ENCODE measurements at places on chromosomes 5 and 9.

GRCh38 chr9:77985996-77986395 is 45.6 kb downstream of the GNAQ start:
- DNase-seq: no peak

GRCh38 chr5:1206521-1207412 is 5.4 kb downstream of the SLC6A19 start:
- DNase-seq: no peak

DNA sequence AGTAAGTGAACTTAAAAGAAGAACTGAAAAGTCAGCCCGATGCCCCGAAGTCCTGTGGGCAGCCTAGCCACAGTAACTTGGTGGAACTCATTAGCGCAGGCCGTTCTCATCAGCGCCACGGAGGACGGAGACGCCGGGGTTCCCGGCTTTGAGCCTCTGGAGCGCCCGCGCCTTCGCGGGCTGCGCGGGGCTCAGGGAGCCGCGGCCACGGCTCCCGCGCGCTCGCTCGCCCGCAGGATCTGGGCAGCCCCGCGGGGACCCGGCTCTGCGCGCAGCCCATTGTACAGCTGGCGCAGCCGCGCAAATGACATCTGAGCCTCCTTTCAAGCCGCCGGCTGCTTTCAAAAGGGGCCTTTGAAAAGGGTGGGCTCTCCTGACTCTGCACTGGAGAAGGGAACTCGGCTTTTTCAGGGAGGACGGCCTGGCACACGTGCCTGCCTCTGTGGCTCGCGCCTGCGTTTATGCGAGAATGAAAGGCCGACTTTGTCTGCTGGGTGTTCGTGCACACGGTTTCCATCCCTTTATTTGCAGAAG is 40.7 kb downstream of the TLR4 start:
- DNase-seq: no peak

- DNase-seq: peak; percentile 26
Measured at GRCh38 chr9:34179213-34180136, 632 bp downstream of the UBAP1 start.

DNA sequence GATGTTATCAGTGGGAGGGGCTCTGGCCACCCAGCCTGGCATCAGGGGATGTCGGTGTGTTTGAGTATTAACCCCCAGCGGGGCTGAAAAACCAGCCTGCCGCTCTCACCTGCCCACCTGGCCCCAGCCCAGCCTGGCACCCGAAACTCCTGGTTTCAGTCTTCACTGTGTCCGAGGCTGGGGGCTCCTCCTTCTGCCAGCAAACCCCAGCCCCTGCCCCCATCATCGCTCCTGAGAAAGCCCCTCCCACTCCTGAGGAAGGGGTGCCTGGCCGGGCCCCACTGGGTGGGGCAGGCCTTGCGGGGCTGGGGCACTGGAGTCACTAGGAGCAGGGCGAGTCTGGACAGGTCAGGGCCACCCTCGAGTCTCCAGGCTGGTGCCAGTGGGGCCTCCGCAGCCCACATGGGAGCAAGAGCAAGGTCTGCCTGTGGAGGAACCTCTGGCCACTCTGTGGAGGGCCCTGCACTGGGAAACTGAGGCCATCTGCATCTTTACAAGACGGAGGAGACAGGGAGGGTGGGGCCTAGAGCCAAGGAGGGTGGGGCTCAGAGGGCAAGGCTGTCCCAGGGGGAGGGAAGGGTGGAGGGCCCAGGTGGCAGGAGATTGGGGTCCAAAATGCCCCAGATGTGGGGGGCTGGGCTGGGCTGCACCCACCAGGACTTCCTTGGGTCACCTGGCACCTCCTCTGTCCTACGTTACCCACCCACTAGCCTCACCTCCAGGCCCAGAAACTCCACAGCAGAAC is 51.5 kb upstream of the NOTCH1 start:
- no peak for DNase-seq

DNA sequence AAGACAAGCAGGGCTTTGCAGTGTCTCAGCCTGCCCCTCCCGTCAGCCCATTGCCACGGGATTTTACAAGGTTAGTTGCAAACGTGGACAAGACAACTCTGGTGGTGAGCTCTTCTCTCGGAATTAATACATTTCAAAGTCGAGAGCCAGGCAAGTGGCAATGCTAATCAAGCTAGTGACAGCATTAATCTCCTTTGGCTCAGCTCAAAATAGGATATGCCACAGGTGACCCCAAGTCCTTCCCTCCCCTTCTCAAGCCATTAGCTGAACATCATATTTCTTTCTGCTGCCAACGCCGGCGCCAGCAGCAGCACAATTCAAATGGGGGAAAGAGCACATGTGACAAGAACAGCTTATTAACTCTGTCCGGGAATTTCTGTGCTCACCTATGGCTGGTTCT is 190.1 kb downstream of the ATPSCKMT start:
- no peak for DNase-seq

DNA sequence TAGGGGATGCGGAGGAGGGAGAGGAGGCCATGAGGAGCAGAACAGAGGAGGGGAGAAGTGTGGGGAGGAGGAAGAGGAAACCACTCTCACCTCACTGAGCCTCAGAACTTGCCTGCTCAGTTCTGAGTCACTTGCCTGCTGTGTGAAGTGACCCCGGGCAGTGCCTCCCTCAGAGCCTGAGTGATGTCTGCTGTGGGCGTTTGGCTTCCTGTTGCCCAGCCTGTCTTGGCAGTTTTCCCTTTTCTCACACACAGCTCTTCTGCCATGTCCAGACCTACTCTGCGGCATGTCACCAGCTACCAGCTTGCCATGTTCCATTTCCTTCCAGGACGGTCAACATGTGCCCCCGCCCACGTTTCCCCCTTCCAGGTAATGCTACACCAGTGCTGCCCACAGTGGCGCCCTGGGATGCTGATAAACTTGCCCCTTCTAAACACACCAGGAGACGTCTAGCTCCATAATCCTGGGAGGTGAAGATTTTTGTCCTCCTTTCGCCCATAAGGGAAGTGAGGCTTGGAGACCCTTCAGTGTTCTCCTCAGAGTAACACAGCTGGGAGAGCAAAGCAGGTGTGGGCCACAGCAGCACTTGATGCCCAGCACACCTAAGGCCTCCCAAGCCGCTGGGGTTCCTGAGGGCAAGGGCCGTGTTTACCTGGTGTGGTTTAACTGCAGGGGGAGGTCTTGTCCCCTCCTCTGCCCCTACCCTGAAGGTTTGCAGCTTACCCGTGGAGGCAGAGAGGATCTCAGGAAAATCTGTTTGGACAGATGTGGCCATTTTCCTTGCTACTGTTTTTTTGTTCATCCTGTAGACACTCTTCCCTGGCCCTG is 63.8 kb upstream of the RNF130 start:
- no peak for DNase-seq

DNA sequence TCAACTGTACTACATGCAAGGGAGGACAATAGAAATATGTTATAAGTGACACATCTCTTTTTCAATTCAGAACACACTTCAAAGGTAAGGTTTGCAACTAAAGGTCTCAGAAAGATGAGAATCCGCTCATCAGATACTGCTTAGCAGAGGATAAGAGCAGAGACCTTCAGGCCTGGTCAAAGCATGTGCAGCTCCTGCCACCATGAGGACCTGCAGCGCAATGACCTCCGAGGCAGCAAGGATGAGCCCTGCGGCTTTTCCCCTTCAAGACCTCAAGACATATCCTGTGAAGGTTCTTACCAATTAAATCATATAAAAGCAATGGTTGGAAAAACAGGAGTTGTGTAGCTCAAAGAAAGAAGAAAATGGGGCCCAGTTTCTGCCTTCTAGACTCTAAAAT is 135.8 kb downstream of the TRIM36 start:
- no peak for DNase-seq

GRCh38 chr5:125274211-125274610 is 527.8 kb upstream of the ZNF608 start:
- DNase-seq: no peak

DNA sequence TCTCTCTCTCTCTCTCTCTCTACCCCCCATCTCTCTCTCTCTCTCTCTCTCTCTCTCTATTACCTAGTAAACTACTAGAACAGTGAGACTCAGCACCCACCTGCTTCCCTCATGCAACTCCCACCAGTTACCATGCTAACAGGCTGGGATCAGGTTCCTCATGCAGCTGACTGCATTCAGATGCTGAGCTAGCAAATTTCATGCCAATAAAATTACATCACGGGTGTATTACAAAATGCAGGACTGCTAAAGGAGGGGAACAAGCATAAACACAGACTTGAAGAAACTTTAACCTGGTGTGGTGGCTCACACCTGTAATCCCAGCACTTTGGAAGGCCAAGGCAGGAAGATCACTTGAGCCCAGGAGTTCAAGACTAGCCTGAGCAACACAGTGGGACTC is 76.0 kb downstream of the CEMIP2 start:
- peak; percentile 56 for DNase-seq

GRCh38 chr9:129620669-129621295 is at the start of gene C9orf50:
Gene C9orf50, minus strand, starts transcription at chr9:129621101. Its CDS starts 527 bp downstream, at chr9:129620574.
- peak; percentile 60 for DNase-seq

DNA sequence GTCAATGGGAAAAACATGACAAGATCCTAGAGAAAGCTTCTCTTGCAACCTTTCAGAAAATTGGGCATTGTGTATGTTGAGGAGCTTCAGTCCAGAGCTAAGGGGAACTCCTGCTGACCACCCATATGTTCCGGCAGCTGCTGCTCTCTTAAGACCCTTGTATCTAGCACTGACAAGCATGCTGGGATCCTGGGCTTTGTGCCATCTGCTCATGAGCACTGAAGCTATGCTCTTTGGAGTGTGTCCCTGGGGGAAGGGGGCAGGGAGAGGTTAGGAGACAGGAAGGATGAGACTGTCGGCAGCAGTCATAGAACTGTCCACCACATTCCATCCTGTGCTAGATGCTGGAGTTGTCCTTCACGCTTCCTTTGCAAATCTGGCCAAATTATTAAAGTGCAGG is 109.3 kb downstream of the JAKMIP2 start:
- DNase-seq: peak; percentile 70

DNA sequence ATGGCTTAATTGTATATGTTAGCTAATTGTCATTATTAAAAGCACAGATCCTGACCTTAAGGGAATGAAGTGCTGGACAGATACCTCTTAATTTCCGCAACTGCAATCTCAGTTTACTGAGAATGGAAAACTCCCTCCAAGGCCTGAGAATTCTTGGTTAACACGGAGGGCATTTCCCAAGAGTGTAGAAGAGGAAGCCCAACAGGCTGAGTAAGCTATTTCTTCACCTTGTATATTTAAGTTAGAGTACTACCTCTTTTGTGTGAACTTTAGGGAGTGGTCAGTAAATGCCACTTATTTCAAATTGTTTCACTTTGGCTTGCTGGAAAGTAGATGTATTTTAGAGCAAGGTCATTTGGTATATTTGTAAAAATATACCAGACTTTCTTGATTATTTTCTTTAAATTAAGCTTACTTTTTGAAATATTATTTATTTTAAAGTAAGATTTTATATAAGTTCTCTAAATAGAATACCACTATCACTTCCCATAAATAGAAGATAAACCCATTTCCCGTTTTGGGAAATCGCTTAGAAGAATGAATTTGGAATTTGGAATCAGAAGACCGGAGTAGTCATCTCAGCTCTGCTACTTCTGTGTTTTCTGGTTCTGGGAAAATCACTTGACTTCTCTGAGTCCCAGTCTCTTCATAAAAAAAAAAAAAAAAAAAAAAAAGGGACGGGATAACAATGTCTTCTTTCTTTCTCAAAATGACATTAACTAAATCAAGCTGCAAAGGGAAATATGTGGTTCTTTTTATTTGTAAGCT is 26.0 kb upstream of the C9orf72 start:
- DNase-seq: no peak

DNA sequence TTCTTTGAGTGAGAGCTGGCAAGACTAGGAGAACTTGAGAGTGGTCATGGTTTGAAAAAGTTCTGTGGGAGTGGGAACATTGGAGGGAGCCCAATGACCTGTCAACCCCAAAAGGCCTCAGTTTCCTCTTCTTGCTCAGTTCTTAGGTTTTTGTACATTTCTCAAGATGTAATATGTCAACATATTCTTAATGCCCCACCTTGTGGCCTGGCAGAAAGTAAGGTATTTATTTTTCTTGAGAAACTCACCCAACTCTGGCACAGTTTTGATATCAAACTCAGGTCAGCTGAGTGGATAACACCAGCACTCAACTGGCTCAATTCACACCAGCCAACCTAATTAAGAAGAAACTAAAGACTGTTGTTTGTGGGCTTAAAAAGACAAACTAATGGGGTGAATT is 123.0 kb upstream of the SLC27A6 start:
- no peak for DNase-seq
